CD4-positive, alpha-beta T cell treated with Interleukin-2 at 100 ng/mL for 4 hours (primary cell): ENCODE measurements at places on chromosomes 6 and 20.

GRCh38 chr20:54283253-54283652 is 75.4 kb downstream of the PFDN4 start:
- DNase-seq: no peak

DNA sequence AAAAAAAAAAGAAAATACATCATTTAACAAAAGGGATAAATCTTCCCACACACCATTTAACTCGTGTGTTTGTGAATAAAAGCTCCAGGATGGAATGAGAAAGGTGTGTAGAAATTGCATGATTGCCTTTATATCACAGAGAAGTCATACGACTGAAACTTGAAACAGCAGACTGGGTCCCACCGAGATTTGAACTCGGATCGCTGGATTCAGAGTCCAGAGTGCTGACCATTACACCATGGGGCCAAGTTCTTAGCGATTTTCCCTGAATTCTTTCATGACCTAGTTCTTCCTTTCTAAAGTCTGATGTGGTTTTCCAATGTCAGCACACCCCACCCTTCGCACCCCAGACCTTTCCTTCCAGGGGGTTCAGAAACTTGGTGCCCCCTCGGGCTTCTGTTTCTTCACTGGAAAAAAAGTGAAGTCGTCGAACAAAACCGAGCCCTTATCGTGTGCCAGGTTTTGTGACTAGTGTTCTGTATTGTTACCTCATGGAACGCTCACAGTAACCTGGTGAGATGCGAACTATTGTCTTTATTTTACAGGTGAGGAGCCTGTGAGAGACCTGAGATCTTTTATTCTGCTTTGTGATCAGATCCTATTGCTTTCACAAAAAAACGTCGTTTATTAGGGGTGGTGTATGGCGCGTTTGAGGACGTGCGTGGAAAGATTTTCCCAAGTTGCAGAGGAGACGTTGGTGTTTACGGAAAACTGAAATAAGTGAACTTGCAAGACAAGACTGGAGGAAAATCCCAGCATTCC is 120.8 kb downstream of the OR2B2 start:
- no peak for DNase-seq

GRCh38 chr6:55882718-55883569 is 7.6 kb upstream of the BMP5 start:
- no peak for DNase-seq

GRCh38 chr6:19153270-19153980 is 683.7 kb upstream of the ID4 start:
- no peak for DNase-seq

- no peak for DNase-seq
These were observed 262.9 kb downstream of the SOX4 start for GRCh38 chr6:21856456-21856825.

- no peak for DNase-seq
These were observed 1106.4 kb upstream of the CITED2 start for GRCh38 chr6:140480852-140481251.

DNA sequence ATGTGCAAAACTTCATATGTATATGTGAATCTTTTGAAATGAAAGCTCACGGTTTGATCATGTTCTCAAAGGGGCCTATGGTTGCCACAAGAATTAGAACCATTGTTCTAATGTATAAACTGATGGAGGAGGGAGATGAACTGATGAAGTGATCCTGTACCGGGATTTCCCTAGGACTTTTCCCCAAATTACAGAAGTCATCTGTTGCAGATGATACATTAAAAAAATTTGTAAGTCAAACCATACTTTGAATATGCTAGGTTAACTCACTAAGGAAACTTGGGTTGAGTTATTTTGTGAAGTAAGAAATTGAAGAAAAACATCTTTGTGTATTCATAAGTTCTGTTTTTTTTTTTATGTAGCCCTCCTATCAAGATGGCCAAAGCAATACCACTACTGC is 33.9 kb upstream of the RNF144B start:
- no peak for DNase-seq

DNA sequence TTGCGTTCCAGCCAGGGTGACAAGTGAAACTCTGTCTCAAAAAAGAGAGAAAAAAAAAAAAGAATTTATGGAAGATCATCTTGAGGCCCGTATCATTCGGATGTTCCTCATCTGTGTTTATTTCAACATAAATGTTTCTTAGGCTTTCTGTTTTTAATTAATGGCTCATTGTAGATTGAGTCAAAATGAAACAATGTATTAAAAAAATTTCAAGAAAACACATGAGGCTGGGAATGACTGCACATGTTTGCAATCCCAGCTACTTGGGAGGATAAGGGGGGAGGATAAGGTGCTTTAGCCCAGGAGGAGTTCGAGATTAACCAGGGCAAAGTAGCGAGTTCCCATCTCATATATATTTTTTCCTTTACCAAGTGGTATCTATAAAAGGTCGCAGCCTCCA is 47.3 kb downstream of the ITCH start:
- DNase-seq: no peak
